MCF 10A (cell line): ENCODE measurements at places on chromosomes 3 and 15. TPM values are rescaled to one million over a fixed set of nuclear protein-coding genes. Genes with fewer than 3 reads are reported as not detected.
A peak's percentile ranks its signal among the peaks of the same experiment; 100 is the strongest.

DNA sequence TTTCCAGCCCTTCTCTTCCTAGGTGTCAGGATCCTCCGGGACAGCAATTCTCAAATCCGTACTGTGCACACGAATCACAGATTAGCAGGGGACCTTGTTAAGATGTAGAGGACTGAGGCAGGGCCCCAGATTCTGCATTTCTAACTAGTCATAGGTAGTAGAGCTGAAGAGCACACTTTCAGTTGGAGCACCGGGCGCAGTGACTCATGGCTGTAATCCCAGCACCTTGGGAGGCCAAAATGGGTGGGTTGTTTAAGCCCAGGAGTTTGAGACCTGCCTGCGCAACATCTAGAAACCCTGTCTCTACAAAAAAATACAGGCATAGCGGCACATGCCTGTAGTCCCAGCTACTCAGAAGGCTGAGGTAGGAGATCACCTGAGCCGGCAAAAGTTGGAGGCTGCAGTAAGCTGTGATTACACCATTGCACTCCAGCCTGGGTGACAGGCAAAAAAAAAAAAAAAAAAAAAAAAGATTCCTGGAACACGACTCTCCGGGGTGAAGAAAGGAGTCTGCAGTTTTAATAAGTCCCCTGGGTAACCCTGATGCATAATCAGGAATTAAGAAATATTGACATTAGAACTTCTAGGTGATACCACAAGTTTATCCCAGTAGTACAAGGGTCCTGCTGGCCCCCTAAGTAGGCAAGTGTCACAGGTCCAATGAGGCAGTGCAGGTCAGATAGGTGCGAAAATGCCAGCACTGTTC is 21.4 kb upstream of the IGDCC3 start:
- DNase-seq: peak; percentile 25

DNA sequence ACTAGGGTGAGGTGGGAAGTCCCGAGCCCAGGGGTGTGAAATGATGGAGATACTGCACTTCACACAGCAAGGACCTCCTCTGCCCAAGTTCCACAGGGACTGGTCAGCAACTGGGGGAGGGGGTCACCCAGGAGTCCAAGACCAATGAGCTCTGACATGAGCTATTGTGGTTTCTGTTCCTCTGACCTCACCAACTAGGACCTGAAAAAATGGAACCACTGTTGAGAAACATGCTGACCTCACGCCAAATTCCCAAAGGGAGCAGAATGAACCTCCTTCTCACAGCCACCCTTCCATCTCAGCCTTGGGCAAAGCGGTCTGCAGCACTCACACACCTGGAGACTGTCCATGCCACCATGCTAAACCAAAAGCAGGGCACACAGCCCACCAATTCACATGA is 69.3 kb downstream of the LRIG1 start:
- DNase-seq: peak; percentile 67

- peak; percentile 80 for DNase-seq
Observed at GRCh38 chr3:43695443-43695842, 4.7 kb downstream of the ABHD5 start.

The MON1A gene
- 9.6 and 18.6 TPM in 2 replicates for total RNA-seq

The NR2C2 gene
- total RNA-seq: 42.4 and 45.2 TPM in 2 replicates

The ITIH1 gene
- total RNA-seq: not detected in 2 replicates
